Stimulated activated CD4-positive, alpha-beta T cell treated with anti-CD3 and anti-CD28 coated beads, Interleukin-15, amount 100 ng/mL, for 1 hour (primary cell): ENCODE measurements at places on chromosomes 6 and 20.

DNA sequence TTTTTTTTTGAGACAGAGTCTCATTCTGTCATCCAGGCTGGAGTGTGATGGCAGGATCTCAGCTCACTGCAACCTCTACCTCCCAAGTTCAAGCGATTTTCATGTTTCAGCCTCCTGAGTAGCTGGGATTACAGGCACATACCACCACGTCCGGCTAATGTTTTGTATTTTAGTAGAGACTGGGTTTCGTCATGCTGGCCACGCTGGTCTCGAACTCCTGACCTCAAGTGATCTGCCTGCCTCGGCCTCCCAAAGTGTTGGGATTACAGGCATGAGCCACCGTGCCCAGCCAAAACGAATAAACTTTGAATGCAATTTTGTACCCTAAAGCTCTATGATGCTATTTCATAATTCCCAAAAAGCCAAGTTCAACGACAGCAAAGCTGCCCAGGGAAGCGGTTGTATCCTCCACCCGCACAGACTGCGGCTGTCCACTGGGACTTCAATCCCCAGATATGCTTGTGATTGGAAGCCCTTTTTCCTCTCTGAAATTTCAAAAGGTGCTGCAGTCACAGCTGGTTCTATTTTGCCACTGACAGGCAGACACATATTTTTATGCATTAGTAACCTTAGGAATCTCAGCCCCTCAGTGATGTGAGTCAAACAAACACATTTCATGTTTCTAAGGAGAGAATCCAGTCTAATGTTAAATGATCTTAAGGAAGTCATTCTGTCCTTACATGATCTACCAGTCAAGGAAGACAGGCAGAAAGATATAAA lies 8.7 kb upstream of the RAMACL start:
- DNase-seq = no peak

- DNase-seq = peak; percentile 37
Measured at GRCh38 chr20:51022803-51023616, at the start of gene KCNG1. KCNG1 (minus strand) TSS chr20:51023107; CDS start chr20:51010338, 12,769 bp downstream.

DNA sequence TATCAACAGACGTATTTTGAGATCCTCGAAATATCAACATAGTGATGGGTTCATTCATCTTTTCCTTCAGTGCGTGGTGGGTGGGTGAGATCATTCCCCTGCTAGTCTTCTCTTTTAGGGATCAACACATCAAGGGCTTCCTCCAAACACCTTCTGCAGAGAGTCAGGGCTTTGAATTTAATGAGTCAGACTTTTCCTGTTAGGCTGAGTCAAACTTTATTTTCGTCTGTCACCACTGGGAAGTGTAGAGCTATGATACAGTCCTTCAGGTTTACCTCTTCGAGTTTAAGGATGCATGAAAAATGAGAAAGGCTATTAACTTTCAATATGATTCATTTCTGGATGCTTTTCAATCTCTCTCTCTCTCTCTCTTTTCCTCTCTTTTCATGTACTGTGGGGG lies 189.1 kb downstream of the BMP2 start:
- no peak for DNase-seq

DNA sequence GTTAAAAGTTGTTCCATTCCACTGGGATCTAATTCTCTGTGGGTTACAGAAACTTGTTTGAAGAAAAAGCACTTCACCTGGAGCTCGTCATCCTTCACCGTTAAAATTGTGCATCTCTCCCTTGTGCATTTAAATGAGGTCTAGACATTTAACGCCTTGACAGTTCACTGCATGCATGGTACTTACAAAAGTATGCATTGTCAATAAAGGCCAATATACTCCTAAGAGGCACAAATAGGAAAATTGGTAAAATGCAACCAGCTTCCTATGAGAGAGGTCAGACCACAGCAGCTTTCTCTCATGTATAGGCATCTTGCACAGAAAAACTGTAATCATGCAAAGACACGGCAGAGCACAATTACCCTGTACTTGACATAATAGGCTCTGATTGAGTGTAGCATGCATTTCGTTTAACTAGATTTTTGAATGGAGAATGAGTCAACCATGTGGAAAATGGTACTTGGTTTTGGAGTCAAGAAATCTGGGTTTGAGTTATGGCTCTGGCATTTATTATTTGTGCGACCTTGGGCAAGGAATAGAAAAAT lies 378.5 kb downstream of the RFPL4B start:
- no peak for DNase-seq

GRCh38 chr6:148379481-148379880 lies 36.8 kb downstream of the SASH1 start:
- no peak for DNase-seq

DNA sequence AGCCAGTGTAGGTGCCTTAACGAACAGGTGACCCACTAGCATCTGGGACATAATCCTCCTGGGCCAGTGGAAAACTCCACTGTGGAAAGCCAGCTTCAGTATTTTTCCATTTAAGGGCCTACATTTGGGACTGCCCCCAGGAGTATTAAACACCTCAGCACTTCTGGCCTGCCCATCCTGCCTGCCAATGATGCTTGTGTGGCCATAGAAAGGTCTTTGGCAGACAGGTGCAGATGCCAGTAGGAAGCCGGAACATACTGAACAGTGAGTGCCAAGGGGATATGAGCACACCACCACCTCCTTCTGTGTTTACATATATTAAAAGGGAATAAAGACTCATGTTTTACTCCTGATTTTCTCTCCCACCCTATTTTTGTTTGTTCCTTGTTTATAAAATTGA lies 19.9 kb downstream of the MCM8 start:
- no peak for DNase-seq

DNA sequence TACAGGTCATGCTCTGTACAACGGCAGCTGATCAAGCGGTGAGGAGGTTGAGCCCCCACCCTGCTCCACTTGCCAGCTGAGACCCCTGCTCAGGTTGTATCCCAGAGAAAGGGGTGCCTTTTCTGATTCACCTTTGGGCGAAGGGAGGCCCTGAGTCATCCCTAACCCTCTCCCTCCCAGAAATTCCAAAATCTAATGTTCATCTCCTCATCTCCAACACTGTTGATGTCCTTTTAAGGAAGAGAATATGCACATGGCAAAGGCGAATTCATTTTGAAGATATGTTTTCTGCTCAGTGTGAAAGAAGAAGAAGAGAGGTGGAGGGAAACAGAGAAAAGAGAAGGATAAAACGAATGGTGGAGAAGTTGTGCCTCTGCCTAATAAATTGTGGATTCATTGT lies 120.5 kb downstream of the SCML4 start:
- DNase-seq = no peak

DNA sequence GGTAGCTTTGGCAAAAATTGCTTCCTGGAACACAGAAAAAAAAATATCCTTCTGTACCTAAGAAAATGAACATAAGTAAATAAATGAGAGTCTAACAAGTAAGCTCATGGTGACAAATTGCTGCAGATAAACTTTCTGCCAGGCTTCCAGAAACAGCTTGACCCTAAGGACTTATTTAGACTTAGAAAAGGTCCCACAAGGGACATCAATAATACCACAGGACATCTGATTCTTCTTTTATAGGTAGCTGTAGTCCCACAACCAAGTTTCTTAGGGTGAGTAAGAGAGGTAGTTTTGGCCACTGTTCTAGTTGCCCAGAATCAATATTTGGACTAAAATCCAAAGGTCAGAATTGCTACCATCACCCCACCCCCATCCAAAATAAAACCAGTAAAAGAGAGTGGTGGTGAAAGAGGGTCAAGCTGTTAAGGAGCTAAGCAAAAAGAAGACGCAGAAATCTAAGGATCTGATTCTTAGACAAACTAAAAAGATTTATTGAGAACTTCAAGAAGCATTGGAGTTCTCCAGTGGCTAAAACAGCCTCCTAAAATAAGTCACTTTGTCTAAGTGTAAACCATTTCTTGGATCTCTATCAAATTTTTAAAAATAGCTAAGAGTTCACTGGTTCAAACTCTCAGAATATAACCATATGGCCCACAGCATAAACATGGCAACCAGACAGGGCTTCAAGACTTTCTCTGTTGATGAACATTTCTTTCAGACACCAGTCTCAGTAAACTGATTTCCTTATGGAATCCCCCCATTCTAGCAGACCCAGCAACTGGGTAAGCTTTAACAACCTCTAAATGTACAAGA lies 180.6 kb downstream of the PTPRK start:
- no peak for DNase-seq

DNA sequence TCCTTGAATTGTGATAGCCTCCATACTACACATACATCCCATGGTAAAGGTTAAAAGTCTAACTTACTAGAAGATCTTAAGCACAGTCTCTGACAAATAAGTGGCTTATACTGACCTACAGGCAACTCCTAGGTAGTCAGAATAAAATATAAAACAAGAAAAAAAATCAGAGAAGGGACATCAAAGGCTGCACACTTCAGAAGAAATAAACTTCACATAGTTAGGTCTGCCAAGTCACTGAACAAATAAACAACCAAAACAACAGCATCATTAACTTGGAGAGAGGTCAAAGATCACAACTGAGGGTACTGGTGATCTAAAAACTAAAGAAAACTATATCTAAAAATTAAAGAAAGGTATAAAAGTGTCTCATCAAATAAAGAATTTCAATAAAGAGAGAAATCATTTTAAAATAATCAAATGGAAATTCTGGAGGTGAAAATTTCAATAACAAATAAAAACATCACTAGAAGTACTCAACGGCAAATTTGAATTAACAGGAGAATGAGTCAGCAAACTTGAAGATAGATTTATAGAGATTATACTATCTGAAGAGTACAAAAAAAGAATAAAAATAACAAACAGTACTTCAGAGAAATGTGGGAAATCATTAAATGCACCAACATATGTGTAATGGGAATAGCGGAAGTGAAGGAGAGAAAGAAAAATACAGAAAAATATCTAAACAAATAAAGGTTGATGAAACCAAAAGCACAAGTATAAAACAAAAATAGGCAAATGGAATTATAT lies 88.0 kb upstream of the UST start:
- no peak for DNase-seq

DNA sequence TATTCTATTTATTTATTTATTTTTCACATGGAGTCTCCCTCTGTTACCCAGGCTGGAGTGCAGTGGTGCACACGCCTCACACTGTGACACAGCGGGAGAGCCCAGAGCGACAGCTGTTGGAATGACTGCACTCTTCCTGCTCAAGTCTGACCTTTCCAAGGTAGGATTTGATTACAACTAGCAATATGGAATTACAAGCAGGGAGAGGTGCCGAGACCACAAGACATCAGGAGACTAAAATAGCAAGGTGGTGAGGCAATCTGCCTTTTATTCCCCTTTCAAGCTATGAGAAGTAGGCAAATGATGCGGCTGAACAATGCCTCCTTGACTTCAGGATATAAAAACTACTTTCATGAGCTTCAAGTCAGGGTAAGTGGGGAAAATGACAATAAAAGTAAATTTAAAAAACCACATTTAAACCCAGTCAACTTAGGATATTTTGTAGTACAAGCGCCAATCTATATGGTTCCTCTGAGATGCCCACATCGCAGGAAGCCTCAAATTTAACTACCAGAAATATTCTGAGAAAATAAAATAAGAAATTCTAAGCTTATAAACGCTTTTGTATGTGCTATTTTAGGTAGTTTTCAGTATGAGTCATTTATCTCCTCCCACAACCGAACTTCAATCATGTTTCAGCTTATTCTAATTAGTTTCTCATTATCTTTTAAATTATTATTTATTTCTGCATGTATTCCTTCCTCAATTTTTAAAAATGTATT lies 146.9 kb upstream of the SGK1 start:
- DNase-seq = no peak

GRCh38 chr6:87118054-87118453 lies 23.1 kb upstream of the CGA start:
- DNase-seq = no peak

DNA sequence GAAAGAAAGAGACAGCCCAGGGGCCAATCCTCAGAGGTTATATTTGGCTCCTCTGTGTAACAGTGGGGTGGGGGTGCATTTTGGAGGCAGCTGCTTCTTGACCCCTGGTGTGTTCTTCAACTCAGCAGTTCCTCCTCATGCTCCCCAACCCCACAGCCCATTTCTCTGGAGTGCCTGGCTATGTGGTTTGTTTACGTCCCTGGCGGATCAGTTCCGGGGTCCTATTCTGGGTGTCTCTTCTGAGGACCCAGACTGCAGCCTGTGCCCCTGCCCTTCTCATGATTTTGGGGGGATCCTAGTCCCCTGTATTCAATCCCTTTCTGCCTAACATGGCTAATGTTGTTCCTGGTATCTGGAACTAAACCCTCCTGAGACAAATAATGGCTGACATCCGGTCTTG lies 70.5 kb upstream of the SULF2 start:
- no peak for DNase-seq

DNA sequence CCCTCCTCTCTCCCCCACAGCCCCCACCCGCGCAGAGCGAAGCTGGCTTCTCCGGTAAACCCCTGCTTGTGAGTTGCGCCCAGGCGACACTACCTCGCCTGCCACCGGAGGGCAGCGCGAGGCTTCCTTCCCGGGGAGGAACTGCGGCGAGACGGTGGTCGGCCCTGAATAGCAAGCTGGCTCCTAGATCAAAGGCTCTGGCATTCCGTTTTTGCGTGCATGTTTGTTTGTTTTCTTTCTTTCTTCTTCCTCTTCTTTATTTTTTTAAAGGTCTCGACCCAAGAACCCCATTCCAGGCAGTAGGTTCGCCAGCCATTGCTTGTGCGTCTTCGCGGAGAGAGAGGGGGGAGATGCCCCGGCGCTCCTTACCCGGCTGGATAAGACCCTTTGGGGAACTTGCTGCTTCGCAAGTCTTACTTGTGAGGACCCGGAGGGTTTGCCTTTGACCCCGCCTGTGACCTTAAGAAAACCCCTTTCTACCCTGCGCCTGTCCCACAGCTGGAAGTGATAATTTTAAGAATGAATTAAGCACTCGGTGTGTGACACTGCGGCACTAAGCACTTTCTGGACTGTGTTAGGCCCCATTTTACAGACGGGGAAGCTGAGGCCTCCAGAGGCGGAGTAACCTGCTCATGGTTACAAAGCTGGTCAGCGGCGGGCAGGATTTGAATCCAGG lies 92.7 kb upstream of the SIRPA start:
- no peak for DNase-seq

GRCh38 chr20:37729452-37729851 lies 35.6 kb downstream of the CTNNBL1 start:
- DNase-seq = no peak

DNA sequence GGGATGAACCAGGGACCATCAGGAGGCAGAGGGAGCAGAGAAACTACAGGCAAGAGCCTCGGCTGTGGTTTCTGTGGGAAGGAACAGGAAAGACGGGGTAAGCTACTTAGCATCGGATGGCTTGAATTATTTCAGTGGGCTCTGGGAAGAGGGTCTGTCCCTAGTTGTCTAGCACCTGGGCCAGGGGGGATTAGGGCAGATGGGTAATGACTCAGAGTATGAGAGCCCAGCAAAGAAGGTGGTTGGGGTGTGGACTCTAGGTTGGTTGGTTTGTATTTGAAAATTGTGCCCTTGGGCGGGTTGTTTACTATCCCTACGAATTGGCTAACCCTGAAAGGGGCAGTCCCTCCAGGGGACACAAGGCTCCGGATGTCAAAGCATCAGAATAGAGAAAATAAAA lies 148.5 kb upstream of the TAB2 start:
- DNase-seq = no peak
